Stimulated activated CD8-positive, alpha-beta memory T cell treated with anti-CD3 and anti-CD28 coated beads, Interleukin-4, amount 100 ng/mL, for 4 hours (primary cell): ENCODE measurements at places on chromosomes 2 and 18.

GRCh38 chr2:219490186-219490585 is 8.5 kb upstream of the GMPPA start:
- no peak for DNase-seq

GRCh38 chr2:152134488-152135280 is 35.8 kb upstream of the CACNB4 start:
- DNase-seq: no peak

DNA sequence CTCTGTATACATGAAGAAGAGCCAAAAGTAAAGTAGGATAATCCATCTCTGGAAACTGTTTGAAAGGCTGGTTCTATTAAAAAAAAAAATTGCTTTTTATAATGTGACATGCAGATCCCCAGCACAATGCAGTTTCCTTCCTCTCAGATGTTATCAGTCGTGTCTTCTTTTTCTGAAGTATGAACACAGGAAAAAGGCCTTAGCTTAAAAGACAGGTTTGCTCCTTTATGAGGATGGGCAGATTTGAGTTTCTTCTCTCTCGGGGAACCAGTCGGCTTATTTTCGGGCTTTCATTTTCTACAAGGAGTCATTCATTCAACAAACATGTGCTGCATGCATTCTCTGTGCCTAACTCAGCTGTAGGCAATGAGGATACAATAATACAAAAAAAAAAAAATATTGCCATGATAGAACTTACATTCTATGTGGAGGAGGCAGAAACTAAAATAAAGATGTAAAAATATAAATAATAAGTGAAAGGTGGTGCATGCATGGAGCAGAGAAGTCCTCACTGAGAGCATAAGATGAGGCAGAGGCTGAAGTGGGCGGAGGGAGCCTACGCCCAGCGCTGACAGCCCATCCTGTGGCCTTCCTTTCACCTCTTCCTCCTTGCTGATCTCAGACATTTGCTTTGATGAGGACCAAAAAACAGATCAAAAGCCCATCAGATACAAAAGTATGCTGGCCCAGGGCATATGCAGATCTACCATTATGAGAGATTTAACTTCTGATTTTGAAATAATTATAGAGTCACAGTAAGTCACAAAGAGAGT is at the start of gene CD226:
TSS of gene CD226 (minus strand) at position 513 of the 773 bp plus-strand sequence. CDS start at position 46, 467 bp downstream.
- DNase-seq: no peak

- no peak for DNase-seq
Observed at GRCh38 chr2:172467382-172467781, 40.0 kb downstream of the ITGA6 start.

- DNase-seq: no peak
Observed at GRCh38 chr2:171235262-171235881, 74.7 kb upstream of the TLK1 start.

DNA sequence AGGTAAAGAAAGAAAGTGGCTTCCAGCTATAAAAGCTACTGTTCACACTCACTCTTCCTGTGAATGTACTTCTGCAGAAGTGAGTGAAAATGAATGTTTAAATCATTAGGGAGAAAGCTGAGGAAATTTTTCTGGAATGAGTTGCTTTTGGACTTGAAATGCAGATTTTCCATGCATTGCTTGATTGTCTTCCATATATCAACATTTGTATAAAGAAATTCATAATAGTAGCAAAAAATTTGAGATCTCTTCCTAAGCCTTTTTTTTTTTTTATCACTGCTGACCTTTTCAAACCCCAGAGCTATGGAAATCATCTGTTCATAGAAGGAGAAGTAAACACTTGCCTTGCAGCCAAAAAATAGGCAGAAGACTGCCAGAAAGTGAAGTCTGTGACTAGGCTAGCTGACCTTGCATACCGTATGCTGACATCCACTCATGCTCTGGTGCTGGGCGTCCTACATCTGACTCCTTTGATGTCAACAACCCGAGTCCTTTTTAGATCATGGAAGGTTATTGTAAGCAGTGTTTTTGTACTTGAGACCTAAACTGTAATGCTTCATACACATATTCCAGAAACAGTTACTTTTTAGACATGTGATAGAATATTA is 154.5 kb upstream of the RASGRP3 start:
- no peak for DNase-seq

DNA sequence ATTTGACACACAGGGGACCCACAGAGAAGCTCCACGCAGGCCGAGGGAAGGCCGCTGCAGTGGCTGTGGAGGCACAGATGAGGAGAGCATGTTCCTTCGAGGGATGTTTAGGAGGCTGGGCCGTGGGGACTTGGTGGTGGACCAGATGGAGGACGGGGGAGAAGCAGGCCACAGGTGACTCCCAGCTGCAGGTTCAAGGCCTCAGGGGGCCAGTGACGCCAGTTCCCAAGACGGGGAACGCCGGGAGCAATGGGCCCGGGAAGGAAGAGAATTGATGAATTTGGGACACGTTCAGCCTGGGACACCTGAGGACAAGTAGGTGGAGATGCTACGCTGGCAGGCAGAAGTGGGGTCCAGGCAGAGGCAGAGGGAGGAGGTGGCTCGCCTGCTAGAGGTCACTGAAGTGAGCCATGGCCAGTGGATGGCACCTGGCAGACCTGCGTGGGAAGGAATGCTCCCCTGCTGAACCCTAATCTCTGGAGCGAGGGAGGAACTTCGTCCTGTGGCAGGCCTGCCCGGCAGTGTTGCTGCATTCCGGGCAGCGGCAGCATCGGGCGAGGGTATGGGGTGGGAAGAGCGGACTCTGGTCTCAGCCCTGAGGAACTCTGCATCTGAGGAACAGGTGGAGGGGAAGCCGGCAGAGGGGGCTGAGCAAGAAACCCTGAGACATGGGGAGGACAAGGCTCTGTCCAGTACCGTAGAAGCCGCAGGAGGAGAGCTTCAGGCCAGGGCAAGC is 25.2 kb upstream of the HPCAL1 start:
- no peak for DNase-seq

- no peak for DNase-seq
Observed at GRCh38 chr2:226515344-226516055, 284.1 kb downstream of the IRS1 start.

- no peak for DNase-seq
Observed at GRCh38 chr2:174833737-174834136, 69.5 kb upstream of the CHRNA1 start.

GRCh38 chr2:144596073-144596871 is 76.4 kb upstream of the ZEB2 start:
- no peak for DNase-seq

- DNase-seq: no peak
Observed at GRCh38 chr2:43524177-43524965, 71.5 kb downstream of the THADA start.

GRCh38 chr2:179172894-179173293 is 91.7 kb downstream of the SESTD1 start:
- no peak for DNase-seq

GRCh38 chr2:108988796-108989713 is at the start of gene EDAR:
TSS of gene EDAR (minus strand) at chr2:108989220. CDS start at chr2:108931014, 58,206 bp downstream.
- peak; percentile 5 for DNase-seq

- DNase-seq: no peak
Observed at GRCh38 chr2:146952696-146953095, 892.1 kb upstream of the ACVR2A start.

DNA sequence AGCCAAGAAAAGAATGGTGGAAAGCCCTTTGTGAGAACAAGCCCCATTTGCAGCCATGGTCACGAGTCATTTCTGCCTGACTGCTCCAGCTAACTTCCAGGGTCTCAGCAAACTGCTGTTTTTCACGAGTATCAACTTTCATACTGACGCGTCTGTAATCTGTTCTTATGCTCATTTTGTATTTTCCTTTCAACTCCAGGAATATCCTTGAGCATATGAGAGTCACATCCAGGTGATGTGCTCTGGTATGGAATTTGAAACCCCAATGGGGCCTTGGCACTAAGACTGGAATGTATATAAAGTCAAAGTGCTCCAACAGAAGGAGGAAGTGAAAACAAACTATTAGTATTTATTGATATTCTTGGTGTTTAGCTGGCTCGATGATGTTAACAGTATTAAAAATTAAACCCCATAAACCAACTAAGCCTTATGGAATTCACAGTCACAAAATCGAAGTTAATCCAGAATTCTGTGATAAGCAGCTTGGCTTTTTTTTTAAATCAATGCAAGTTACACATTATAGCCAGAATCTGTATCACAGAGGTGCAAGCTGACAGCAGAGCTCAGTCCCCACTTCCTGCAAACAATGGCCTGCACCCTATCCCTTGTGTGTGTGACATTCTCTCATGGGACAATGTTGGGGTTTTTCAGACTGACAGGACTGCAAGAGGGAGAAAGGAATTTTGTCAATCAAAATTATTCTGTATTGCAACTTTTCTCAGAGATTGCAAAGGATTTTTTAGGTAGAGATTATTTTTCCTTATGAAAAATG is 26.1 kb downstream of the SLC14A1 start:
- no peak for DNase-seq

- DNase-seq: no peak
Observed at GRCh38 chr2:16314691-16315457, 350.8 kb downstream of the CYRIA start.

DNA sequence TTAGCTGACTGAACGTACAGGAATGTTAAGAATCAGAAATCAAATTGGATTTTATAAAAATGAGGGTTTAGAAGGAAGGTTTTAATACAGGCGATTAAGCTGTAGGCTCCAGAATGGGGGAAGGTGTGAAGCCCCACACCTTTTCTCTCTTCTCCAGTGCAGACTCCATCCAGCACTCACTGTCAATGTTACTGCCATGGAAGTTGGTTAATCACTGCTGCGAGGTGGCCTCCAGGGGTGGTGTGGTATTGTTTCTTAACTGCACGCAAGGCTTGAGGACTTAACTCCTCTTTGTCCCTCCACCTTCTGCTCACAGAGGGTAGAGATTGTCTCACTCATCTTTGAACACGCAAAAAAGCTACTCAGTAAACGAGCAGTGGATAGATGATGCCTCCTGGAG is 26.9 kb upstream of the YWHAQ start:
- DNase-seq: no peak

DNA sequence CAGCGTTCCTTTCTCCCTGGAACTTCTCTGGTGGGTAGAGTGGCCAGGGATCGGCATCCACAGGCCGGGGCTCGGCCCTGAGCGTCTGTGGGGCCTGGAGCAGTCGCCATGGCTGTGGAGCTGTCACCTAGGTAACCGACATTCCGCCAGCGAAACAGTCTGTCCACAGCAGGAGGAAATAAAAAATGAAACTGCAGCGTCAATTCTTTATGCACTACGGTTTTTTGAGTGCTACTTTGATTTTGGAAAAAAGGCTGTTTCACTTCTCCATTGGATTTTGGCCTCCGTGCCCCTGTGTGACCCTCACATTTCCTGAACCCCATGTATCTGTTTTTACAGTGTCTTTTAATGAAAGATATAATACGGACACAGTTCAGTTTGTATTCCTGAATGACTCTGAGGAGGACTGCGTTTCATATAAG is 163.4 kb downstream of the LDLRAD4 start:
- DNase-seq: no peak

- DNase-seq: no peak
Observed at GRCh38 chr2:169362118-169362893, at the start of gene LRP2. TSS of gene LRP2 (minus strand) at chr2:169362534. CDS start at chr2:169362399, 135 bp downstream.

DNA sequence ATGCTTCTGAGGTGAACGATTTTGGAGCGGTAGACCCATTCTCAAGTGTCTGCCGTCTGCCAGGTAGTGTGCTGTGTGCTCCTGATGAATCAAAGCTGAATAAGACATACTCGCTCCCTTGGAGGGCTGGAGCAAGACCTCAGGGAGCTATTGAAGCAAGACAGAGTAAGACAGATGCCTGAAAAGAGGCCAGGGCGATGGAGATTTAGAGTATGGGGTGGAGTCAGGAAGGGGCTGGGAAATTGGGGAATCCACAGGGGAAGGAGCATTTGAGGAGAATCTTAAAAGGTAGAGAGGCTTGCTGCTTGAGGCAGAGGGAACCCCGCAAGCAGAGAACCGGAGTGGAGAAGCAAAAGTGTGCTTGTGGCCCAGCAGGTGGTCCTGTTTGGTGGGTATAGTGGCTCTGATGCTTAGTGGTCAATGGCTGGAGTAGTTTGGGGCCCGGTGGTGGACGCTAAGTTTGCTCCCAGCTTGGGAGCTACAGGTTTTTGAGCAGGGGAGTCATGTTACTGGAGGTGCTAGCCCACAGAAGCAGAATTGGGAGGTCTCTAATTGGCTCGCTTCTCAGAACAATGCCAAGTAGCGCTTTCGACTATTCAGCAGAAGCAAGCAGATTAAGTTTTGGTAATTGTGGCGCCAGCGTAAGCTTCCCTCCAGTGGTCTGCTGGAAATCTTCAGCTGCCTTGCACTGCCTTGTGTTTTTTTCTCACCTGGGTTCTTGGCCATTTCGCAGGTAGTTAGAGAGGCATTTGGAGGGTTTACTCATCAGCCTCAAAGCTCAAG is 2.0 kb downstream of the CNNM4 start:
- no peak for DNase-seq

DNA sequence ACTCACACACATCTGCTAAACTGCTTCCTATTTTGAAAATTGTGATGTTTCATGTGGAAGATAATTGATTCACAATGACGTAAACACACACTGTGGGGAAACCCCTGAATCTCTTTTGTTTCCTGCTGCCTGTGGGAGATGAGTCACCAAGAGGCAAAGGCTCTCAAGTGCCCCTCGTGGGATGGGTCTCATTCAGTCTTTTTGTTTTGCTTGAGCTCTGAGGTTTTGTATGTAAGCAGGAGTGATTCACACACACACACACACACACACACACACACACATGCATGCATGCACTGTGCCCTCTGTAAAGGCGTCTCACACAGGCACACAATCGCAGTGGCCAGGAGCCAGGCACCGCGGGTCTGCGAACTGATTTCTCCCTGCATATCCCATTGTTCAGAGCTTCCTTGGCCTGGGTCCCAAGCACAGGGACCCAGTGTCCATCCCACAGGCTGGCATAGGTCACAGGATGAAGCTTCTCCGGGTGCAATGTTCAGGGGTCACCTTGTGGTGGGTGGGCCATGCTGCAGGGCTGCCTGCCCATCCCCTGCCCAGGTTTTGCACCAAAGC is 12.1 kb upstream of the ARHGEF4 start:
- peak; percentile 60 for DNase-seq

- no peak for DNase-seq
Observed at GRCh38 chr2:9707008-9707407, 76.2 kb upstream of the YWHAQ start.

- DNase-seq: no peak
Observed at GRCh38 chr2:108239786-108240185, at the start of gene SULT1C3. TSS of gene SULT1C3 (plus strand) at chr2:108239968. CDS start at chr2:108247195, 7,227 bp downstream.

GRCh38 chr2:10432311-10433181 is 15.6 kb downstream of the ODC1 start:
- DNase-seq: no peak

DNA sequence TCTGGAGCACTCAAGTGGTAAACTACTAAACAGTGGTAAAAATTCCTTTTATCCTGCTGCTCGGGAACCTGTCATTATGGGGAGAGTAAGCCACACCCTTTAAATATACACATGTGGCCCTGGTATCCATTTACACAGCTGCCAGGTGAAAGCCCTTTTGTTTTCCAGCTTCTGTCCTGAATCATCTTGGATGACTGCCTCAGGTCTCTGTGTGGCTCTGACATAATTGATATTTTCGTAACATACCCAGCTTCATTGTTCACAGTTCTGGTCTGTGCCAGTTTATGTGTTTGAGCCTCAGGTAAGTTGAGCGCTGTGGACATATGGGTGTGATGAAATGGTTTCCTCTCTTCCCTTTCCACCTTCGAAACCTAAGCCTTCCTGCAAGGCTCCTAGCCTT is 15.7 kb upstream of the TTC39C start:
- DNase-seq: no peak

GRCh38 chr2:316381-316780 is 28.5 kb upstream of the ALKAL2 start:
- DNase-seq: no peak
